ENCODE measurements at places on chromosomes 11 and 22.

DNA sequence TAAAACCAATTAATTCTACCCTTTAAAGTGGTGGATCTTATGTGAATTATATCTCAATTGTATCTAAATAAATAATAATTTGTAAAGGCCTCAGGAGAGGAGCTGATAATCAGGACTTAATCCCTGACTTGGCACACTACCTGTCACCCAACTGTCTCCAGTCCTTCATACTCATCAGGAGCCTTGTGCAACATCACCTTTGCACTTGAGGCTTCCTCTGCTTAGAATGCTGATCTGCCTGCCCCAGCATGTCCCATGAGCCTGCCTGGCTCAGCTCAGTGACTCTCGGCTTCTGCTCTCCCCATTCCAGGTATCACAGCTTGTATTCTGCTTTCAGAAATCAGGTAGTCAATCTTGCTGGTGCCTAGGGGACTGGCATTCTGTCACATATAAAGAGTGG, 43.9 kb upstream of the PRODH start:
- no peak for DNase-seq

- DNase-seq: no peak
Measured at GRCh38 chr11:76629853-76630599, 40.5 kb downstream of the LRRC32 start.

- no peak for DNase-seq
Measured at GRCh38 chr11:80107415-80107814, 666.6 kb upstream of the TENM4 start.

DNA sequence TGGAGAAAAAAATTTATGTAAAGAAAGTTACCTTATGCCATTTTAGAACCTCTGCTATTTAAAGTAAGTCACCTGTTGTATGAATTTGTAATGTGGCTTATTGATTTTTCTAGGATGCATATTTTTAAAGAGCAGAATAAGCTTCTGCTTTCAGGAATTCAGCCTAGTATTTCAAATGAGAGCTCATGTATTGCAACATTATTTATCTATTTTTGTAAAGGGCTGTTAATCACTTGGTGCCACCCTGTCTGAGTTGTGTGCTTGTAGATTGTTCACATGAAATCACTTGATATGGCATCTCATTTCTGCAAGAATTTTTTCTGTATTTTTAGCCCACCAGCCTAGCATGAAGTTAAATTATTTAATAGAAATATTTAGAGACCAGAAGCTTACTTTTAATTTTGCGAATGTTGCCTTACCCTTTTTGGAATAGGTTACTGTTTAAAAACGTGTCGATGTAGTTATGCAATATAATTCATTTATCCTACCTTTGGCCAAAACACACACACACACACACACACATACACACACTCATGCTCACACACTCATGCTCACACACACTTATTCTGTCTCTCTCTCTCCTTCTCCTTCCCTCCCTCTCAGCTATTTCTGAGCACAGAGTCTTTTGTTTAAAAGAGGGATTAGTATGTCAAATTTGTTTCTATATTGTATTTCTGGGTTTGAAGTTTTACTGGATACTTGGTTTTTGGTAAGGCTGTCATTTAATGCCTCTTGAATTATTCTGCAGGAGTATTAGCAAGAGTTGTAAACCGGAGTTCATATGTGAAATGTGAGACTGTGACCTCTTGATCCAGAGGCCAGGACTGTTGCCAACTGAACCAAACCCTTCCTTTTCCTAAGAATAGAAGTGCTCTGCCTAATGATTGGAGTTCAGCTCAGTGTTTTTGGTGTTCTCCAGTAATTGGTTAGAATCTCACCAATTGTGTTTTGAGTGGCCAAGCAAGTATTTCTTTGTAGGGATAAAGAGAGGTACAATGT, 34.4 kb downstream of the YAP1 start:
- DNase-seq: no peak

DNA sequence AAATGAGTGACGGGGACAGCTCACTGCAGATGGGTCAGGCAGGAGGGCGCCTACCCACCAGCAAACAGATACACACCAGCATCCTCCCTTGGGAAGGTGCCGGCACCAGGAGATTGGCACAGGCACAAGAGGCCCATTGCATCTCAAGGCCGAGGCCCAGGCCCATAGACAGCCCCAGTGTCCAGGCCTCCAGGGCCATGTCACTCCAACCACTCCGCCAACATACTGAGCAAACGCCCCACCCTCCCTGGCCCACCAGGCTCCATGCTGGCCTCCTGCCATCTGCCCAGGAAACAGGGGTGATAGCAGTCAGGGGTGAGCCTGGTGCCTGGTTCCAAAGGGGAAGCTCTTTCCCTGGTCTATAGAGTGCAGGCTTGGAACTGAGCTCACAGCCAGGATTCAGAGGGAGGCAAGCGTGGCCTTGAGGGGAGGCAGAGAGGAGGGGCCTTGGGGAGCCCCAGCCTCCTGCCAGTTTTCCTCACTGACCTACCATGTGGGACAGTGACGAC, 34.7 kb downstream of the PISD start:
- no peak for DNase-seq

DNA sequence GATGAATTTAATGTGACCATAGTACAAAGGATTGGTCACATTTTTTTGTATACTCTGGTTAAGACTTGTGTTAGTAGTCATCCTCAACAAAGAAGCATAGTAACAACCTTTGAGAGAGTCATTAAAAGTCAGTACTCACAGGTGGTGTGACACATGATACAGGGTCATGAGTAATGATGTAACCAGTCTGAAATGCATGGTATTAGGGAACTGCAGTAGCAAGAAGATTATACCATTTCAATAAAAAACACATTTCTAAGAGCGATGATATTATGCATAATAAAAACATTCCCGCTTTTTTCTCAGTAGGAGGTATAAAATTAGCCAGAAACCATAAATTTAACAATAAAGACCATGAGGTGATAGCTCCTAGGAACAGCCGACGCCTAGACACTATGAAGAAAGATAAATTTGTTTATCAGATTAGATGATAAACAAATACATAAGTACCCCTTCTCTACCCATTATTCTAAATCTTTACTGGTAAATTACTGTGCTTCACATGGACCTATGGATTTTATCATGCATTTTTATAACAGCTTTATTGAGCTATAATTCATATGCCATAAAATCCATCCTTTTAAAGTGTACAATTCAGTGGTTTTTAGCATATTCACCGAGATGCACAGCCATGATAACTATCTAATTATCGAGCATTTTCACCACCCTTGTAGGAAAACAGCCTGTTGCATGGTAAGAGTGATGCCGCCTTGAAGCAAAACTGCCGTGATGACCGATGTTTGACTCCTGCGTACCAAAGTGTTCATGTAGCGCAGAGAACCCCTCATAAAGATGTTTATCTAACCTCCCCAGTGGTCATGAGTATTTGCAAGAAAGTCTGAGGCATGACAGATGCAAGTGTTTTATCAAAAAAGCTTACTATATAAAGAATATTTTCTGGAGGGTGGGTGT, 41.8 kb downstream of the TMPRSS5 start:
- DNase-seq: peak; percentile 35

DNA sequence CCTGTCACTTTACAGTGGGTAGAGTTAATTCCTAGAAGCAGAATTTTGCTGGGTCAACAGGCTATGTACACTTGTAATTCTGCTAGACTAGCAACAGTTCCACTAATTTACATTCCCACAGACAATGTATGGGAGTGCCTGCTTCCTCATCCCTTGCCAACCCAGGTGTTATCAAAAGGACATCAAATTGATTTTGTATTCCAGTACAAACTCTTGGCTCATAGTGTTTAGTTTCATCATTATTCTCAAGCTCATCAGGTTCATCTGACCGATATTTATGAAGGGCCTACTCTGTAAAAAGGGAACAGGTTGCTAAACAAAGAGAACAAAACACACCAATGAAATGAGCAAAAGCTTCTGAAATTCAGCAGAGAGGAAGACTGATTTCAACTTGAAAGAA, 30.7 kb downstream of the PITPNB start:
- DNase-seq: no peak

Measured in H54 (cell line).